T-cell (primary cell): ENCODE measurements at places on chromosomes 3 and 15.

DNA sequence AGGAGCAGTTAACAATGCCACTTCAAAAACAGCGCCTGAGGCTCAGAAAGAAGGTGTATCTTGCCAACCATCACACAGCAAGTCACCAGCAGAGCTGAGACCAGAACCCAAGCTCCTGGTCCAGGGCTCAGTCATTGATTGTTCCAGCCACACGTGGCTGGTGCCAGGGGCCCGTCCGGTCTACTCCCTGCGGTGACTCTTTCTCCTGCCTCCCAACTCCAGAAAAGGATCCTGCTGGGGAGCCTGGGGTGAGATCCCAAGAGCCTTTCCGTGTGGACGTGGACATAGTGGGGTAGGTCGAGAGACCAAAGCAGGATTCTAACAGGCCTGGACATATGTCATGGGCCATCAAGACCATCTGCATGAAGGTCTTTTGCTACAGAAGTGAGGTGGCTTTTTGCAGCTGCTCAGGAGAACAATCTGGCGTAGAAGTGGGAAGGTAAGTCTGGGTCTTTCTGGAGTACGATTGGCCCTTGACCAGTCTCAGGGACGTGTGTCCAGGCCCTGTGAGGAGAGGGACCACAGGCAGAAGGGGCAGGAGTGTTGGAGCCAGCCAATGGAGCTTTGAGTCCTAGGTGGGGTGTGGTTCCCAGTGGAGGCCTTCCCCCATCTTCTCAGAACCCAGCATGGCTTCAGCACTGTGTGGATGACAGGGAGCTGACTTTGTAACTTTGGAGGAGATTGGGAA lies 105.4 kb downstream of the HMG20A start:
- DNase-seq = no peak

GRCh38 chr3:65342084-65342683 lies 654.4 kb upstream of the ADAMTS9 start:
- DNase-seq = no peak

GRCh38 chr3:59235634-59236012 lies 185.8 kb upstream of the CFAP20DC start:
- DNase-seq = no peak

- no peak for DNase-seq
These were observed 19.5 kb upstream of the SPESP1 start for GRCh38 chr15:68910816-68911215.

GRCh38 chr3:79337798-79338197 lies 430.0 kb downstream of the ROBO1 start:
- no peak for DNase-seq

DNA sequence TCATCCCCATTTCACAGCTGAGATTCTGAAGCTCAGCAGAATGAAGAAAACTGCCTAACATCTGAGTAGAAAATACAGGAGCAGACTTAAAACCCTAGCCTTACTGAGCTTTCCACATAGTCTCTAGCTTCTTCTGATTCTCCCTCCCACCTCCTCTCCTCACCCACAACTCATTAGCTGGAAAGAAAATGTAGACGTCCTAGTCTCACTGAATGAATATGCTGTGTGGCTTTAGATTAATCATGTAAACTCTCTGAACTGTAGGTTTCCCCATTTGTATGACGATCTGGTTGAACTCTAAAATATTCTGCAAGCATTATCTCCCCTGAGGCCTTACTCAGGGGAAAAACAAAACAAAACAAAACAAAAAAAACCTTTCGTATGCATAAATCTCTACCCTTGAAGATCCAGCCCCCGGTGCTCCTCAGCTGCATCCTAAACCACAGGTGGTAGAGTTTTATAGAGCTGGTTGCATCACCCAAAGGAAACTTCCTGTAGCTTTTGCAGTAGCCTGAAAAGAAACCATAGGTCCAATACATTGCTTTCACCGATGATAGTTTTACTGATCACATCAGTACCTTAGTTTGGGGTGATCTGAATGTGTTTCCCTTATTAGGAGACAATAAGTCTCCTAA lies 40.6 kb downstream of the FOXB1 start:
- peak; percentile 18 for DNase-seq

GRCh38 chr3:117380631-117381030 lies 671.1 kb downstream of the TUSC7 start:
- no peak for DNase-seq

DNA sequence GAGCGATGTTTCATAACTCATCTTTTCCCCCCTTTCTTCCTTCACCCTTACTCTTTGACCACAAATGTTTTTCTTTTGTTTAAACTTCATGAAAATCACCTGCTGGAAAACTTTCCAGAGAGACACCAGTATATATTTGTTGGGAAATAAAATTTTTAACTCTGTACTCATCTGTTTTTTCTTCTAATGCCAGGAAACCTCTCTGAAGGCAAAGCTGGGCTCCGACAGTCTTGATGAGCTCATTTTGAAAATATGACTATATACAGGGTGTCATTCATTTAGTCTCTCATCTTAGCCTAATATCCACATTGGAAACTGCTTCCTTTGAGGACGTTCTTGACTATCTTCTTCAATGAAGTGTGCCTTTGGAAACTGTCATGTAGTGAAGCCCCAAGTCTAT lies 339.6 kb upstream of the ROBO2 start:
- no peak for DNase-seq

- no peak for DNase-seq
These were observed 23.9 kb upstream of the TXNRD3 start for GRCh38 chr3:126678693-126679317.

- no peak for DNase-seq
These were observed 166.9 kb downstream of the SUCNR1 start for GRCh38 chr3:152040319-152040718.

DNA sequence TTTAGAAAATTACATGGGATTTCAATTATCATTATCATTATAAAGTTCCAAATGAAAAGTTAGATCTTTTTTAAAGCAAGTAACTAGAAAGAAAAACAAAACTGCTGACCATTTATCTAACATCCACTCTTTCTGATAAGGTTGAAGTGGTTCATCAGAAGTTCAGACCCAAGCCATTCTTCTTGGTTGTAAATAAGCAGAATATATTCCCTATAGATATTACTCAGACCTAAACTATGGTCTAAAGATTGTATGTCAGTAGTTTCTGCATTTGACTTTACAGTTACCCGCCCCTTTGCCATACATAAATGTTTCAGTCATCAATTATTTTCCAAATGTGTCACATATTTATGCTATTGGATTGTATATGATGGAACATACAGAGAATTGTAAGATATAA lies 136.7 kb downstream of the PLOD2 start:
- DNase-seq = no peak

GRCh38 chr15:75597667-75598341 lies 18.7 kb upstream of the PTPN9 start:
- DNase-seq = no peak

DNA sequence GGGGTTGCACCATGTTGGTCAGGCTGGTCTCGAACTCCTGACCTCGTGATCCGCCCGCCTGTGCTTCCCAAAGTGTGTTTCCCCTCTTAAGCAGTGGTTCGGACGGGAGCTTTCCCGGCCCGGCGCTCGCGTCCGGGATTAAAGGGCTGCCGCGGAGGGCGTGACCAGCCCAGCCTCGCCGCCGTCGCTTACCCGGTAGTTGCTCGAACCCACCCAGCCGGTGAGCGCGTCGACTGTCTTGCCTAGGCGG lies 513 bp downstream of the CLASP2 start:
- DNase-seq = no peak

DNA sequence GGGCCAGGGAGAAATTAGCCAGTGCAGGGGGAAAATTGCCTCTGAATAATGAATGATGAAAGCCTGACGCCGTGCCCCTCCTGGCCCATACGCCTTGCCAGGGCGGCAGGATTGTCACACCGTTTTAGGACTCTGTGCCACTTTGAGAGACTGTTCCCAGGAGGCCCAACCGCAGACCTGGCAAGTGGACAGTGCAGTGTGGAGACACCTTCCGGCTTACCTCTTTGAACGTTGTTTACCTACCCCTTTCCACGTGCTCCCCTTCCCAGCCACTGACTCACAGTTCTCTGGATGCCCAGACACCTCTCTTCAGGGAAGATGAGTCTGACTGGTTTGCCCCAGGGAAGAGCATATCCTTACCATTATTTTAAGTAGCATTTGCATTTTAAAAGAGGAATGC lies 84.0 kb upstream of the PXYLP1 start:
- no peak for DNase-seq

GRCh38 chr15:65312400-65312916 lies 8.0 kb downstream of the RNU5B-1 start:
- no peak for DNase-seq

- DNase-seq = no peak
These were observed 1.3 kb upstream of the TRIM59 start for GRCh38 chr3:160450846-160451245.
